ENCODE measurements at places on chromosomes 7 and 10.

DNA sequence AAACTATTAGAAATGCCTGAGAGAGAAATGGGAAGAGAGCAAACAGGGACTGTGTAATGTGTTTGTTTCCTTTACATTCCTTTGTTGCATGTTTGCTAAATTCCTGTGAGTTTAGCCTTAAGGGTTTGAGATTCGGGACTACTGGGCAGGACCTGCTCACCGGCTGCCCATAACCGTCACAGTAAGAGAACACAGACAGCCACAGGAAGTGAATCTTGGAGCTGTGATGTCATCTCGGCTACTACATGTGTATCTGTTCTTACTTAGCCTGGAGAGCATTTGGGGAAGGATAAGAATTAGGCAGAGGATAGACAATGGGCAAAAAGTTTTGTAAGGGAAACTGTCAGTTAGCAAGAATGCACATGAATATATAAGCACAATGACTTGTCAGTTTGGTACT, 485.1 kb upstream of the KLF6 start:
- no peak for DNase-seq

DNA sequence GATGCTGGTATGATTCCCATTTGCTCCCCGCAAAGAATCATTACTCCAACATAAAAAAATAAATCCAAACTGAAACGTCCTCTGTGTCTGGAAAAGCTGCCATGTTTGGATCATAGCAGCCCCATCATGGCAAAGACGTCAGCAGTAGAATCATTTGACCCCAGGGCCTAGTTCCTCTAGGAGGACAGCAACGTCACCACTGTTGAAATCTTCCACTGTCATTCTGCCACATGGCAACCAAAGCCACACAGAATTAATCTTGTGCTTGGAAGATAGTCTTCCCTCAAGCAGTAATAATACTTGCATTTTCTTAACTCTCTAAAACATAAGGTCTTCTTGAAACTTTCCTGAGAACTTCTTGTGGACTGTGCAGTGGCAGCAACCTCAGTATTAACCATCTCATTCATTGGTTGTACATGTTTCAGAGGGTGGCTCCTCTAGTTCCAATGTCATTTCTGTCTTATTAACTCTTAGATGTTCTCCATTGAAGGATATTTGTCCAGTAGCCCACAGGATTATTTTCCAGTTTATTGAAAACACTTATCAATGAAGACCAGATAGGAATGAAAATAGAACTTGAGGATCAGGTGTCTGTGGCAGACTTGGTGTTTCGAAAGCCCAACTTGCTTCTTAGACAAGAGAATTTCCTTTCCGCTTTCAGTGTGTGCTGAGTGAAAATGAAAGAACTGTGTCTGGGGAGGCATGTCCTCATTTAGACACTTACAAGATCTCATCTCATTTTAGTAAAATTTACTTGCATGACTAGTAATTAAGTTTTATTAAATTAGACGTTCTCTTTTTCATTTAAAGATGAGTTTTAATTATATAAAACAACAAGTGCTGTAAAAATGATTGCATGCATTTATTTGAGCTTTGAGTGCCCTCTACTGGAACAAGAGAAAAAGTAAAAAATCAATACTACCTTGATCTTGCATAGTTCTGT, 28.9 kb upstream of the INHBA start:
- no peak for DNase-seq

- no peak for DNase-seq
Measured at GRCh38 chr10:31209478-31209877, 109.5 kb upstream of the ZEB1 start.

GRCh38 chr7:43583424-43584194, 701 bp downstream of the STK17A start:
- DNase-seq = no peak

Measured in astrocyte of the cerebellum (primary cell).